ENCODE measurements at places on chromosomes 13 and 19.

GRCh38 chr13:108618233-108618632 lies 11.2 kb upstream of the MYO16 start:
- DNase-seq, result no peak

DNA sequence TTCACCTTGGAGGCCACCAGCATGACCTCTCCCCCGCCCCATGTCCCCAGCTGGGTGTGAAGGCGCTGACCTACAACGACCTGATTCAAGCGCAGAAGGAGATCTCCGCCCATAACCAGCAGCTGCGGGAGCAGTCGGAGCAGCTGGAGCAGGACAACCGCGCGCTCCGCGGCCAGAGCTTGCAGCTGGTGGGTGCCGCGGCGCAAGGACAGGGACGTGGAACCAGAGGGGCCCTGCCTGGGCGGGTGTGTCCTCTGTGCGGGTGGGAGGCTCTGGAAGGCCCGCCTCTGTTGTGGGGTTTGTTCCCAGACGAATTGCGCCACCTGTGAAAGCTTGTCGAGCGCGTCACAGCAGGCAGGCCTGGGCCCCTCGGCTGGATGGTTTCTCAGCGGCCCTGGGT lies 22.3 kb downstream of the PLEKHJ1 start:
- no peak for DNase-seq

DNA sequence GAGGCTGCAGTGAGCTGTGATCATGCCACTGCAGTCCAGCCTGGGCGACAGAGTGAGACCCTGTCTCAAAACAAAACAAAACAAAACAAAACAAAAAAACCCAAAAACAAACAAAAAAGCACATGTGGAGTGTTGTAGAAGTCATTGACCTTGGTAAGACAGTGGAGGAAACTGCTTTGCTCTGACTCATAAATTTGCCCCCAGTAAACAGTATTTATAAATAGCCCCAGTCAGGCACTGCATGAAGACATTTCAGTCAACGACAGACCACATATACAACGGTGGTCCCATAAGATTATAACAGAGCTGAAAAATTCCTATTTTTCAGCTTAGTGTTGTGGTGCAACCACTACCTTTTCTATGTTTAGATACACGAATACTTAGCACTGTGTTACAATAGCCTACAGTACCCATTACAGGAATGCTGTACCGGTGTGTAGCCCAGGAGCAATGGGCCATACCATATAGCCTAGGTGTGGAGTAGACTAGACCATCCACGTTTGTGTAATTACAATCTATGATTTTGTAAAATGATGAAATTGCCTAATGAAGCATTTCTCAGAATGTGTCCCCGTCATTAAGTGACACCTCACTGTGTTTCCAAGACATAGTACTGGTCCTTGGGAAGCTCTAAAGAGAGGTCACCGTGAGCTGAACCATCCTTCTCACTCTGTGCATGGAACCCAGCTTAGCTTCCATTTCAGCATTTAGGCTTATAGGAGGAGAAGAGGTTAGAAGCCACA lies 1.1 kb downstream of the ARL11 start:
- no peak for DNase-seq

DNA sequence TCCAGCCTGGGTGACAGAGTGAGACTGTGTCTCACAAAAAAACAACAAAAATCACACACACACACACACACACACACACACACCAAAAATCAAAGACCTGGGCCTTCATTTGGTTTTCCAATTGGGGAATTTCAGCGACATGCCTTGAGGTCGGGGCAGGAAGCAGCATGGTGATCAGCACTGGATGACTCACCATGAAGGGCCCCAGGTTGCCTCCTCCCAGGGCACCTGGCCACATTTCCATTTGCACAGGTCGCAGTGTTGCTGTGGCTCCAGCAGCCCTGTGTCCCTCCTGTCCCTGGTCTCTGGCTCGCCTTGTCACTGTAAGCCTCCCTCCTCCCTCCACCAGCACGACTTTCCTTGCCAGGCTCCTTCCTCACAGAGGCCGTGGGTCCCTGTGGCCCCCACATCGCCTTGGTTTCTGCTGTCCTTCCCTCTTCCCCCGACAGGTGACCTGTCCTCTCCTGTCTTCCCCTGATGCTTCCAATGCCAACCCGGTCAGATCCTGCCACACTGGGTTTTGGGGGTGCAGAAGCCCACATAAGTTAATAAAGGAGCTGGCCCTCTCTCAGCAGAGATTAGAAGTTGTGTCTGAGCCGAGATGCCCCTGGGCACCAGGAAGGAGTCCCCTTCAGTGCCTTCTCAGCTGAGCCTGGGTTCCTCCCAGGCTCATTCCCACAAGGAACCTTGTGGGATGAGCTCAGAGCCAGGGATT lies 66.7 kb downstream of the GPR12 start:
- no peak for DNase-seq

DNA sequence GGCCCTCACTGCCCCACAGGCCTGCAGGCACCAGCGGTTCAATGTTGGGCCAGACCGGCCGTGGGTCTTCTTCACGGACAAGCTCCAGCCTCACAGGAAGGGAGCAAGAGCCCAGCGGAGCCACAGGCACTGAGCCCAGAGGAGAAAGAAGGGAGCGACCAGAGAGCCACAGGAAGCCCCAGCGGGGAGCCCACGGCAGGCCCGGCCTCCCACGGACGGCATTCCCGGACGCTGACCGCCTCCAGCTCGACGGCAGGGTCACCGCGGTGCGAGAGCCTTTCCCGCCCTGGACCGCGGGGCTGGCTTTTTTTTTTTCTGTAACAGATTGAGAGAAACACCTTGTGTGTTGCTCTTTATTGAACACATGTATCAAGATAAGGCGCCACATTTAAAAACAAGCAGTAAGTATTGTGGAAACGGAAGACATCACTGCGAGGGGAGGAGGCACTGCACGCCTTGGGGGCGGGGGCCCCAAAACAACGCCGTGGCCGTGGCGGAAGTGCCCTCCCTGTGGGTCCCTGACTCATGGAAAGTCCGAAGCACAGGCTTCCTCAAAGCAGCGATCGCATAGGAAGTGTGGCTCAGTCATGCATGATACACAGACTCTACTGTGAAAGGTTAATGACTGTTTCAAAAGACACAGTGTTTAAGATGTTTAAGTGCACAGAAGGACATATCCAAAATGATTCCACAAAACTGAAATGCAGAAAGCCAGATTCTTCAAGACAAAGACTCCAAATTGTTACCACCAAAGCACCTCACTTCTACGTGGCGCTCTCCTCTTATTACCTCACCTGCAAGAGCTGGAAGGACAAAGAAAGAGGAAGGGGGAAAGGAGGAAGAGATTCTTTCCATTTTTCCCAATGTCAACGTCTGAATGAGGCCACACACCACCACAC lies 3.5 kb downstream of the RASA3 start:
- no peak for DNase-seq

- peak; percentile 93 for DNase-seq
These were observed at the start of the genes PRDX2 and THSD8 for GRCh38 chr19:12801466-12802266. Gene PRDX2 (minus strand): TSS chr19:12801800. CDS start chr19:12801261, 539 bp downstream. Gene THSD8 (plus strand): TSS chr19:12802069. CDS start chr19:12802072, 3 bp downstream.

DNA sequence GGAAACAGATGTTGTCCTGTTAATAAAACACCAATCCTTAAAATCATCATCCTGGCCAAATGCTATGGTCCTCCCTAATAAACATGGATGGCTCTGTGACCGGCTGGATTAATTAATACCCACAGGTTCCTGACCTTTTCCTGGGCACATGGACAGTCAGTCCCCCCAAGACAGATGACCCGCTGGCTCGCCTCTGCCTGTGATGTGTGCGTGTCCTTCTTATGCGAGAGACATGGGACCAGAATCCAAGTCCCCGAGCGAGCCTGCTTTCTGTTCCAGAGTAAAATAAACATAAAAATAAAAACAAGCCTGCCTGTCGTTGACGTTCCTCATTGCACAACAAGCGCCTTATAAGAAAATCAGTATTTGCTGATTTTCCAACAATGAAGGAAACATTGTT lies 378.3 kb upstream of the TSHZ3 start:
- DNase-seq, result no peak

DNA sequence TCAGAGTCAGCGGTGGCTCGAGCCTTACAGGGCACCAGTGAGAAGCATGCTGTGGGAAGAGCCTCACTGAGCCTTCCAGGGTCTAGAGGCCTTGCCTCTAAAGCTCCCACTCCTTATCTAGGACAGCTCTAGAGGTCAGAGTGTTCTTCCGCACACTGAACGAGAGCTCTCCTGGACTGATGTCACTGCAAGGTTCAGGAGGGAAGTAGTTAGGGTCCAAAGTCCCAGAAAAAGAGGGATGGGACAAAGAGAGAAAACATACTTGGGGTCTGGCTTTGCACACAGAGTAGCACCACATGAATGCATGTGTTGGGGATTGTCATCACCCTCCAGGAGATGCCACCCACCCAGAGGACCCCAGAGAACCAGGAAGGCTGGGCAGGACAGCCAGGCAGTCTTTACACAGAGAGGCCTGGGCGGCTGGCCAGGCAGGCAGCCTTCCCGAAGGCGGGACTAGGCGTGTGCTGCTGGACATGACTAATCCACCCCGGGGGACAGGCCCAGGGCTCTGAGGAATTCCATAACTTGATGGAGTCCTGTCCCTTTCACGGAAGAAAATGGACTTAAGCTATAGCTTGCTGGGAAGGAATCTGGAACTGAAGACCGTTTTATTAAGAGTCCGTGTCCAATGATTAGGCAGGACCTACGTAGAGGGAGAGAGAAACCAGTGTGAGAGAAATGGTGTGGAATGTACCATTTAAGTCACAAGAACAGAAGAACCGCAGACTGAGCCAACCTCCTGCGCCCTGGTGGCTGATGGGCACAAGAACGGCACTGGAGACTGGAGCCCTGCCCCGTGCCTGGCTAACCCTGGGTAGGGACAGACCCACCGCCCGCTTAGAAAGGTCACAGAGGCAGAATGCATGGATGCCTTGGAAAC lies 16.6 kb upstream of the EPHX3 start:
- no peak for DNase-seq

GRCh38 chr13:34167347-34167746 lies 349.4 kb downstream of the RFC3 start:
- no peak for DNase-seq

DNA sequence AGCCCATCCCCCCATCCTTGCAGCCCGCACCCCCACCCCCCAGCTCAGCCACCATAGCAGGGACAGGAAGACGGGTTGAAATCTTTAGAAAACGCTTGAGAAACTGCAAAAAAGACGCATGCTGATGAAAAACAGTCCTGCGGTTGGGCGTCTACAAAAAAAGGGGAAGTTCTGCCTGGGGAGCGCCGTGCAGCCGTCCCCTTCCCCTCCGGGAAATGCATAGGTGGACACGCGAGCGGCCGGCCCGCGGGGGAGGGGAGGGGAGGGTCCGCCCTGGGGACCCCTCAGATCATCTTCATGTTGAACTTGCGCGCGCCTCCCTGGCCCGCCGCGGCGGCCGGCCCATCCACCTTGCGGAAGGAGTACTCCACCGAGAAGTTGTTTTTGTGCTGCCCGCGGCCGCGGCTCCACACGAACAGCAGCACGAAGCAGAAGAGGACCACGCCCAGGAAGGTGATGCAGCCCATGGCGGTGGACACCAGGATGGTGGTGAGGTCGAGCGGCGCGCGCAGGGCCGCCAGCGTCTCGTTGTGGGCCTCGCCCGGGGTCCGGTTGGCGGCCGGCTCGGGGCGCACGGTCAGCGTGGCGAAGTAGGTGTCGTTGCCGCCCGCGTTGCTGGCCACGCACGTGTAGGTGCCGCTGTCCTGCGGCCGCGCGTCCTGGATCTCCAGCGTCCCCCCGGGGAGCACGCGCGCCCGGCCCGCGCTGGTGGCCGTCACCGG lies 7.9 kb upstream of the PEAK3 start:
- no peak for DNase-seq

DNA sequence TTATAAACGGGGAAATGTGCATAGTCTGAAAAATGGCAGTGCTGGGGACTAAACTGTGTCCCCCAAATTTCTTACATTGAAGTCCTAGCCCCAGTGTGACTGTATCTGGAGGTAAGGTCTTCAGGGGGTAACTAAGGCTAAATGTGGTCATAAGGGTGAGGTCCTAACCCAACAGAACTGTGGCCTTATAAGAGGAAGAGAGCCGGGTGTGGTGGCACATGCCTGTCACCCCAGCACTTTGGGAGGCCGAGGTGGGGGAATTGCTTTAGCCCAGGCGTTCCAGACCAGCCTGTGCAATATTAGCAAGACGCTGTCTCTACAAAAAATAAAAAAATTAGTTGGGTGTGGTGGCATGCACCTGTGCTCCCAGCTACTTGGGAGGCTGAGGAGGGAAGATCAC lies 17.8 kb downstream of the PROZ start:
- no peak for DNase-seq

DNA sequence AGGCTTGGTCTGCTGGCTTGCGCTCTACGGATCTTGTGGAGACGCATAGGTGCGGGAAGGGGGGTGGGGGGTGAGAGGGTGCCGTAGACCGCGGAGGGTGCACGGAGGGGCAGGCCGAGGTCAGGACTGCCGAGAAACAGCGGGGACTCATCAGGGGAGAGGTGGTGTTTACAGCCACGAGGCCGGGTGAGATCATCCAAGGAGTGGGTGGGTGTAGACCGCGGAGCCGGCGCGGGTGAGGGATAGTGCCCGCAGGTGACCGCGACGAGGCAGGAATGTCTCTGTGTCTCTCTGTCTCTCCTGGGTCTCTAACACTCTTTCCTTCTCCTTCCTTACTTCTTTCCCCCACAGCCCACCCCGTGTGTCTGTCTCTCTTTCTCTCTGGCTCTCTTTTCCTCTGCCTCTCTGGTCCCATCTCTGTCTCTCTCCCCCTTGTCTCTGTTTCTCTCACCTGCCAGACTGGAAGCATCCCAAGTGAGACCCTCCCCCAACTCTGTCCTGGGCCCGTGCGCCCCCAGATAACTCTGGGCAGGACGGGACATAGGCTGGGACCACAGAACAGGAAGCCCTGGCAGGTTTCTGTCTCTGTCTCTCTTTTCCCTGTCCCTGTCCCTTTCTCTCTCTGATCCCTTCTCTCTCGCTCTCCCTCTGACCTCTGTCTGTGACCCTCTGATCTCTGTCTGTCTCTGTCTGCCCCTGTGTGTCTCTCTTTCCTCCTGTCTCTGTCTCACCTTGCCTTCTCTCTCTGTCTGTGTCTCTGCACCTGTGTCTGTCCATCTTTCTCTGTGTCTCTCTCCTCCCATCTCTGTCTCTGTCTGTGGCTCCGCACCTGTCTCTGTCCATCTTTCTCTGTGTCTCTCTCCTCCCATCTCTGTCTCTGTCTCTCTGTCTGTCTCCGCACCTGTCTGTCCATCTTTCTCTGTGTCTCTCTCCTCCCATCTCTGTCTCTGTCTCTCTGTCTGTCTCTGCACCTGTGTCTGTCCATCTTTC lies 1.8 kb upstream of the KLK4 start:
- DNase-seq, result no peak

- no peak for DNase-seq
These were observed 323.8 kb downstream of the LMO7 start for GRCh38 chr13:75959861-75960481.

Data from cerebellum (tissue), 4 donors.